Stimulated activated CD4-positive, alpha-beta T cell treated with anti-CD3 and anti-CD28 coated beads, Interleukin-1b, Interleukin-23, amount 100 ng/mL, for 48 hours (primary cell): ENCODE measurements at places on chromosomes 2 and 18.
A peak's percentile ranks its signal among the peaks of the same experiment; 100 is the strongest.

DNA sequence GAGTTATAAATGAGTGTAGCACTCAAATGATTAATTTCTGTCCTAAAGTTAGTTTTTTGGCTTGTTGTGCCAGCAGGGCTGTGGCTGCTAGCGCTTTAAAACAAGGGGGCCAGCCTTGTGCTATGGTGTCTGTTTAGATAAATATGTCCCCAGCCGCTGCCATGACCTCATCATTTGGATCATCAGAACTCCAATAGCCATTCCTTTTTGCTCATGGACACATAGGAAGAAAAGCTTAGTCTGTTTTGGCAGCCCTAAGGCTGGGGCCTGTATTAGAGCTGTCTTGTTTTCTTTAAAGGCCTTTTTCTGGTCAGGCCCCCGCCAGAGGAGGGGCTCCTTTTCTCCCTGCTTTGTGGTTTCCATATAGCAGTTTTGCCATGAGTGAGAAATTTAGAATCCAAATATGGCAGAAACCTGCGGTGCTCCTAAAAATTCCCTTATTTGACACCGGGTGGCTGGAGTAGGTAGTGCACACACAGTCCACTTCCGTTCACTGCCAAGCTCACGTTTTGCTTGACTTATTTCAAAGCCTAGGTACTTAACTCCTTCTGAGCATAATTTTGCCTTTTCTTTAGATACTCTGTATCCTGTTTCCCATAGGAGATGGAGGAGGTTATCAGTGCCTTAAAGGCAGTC, 60.4 kb upstream of the SLC35G4 start:
- DNase-seq, result no peak

DNA sequence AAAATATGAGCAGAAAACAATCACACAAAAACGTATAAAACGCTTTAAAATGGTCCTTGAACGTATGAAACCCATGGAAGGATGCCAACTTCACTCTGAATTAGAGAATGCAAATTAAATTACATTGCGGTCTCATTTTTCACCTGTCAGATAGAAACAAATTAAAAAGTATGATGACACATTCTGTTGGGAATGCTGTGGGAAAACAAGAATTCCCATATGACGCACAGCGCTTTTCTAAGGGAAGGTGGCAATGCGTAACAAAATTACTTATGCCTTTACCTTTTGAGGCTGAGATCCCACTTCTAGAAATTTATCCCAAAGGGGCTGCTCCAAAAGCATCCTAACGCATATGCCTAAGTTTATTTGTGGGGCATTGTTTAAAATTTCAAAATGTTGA, 3.8 kb upstream of the RPS7 start:
- no peak for DNase-seq

DNA sequence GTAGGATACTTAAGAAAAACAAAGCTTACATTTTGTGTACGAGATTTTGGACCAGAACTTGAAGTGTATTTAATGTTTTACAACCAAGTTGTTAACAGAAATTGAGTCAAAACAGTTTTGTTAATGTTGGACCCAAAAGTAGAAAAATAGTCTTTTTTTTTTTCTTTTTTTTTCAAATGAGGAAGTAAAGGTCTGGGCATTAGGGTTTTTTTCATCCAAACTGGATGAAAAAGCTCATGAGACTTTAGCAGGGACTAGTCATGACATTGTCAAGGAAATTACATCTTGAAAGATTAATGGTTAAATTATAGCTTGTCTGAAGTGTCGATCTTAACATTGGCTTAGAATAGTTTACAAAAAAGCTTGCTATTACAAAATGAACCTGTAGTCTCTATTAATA, 32.3 kb downstream of the CCNT2 start:
- no peak for DNase-seq

DNA sequence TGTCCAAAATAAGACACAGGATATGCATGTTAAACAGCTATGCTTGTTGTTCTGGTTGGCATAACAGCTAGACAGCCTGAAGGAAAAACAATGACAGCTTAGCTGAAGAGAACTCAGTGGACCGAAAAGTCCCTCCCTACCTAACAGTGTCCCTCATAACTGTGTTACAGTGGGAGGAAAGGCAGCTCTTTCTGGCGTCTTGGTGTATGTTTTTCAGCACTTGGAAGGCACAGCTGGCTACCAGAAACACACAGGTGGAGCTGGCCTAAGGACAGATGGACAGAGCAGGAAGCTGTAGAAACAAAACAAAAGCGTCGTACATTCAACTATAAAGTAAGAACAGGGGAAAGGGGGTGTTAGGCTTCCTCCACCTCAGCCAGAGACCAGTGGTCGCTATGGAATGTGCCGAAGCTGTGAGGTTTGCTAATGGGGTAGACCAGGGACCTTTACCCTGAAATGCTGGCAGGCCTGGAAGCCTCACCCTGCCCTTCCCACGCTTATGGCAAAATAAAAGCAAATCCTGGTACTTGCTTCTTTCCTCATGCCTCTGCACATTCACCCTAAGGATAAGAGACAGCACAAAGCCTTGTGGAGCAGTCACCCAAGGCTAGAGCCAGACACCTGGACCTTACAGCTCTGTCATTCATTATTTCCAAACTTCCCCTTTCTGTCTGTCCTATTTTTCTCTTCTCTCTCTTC, 103.5 kb upstream of the TRIB2 start:
- no peak for DNase-seq

DNA sequence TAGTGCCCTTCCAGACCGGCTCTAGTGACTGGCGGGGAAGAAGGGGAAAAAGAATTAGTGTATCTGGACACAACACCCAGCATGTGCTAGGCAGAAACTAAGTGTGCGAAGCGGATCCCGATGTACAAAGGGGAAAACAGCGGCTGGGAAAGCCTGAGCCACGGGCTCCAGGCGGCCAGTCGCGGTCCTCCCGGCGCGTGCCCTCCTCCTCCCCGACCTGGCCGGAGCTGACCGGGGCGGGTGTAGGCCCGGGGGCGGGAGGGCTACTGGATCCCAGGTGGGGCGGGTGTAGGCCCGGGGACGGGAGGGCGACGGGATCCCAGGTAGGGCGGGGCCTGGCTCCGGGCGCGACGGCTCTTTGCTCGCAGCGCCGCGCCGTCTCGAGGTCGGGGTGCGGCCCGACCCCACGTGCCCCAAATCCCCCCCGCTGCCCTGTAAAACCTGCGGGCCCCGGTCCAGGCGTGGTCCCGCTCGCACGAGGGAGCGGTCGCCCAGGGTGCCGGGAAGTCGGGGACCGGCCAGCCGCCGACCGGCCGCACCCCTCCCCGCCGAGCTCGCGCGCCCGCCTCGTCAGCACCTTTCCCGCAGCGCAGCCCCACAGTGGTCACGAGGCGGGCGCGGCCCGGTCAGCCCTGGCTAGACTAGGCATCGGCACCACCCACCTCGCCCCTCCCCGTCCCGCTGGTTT, 48.8 kb downstream of the C2orf42 start:
- no peak for DNase-seq

GRCh38 chr2:70141212-70141901, 49.5 kb downstream of the C2orf42 start:
- peak; percentile 77 for DNase-seq

GRCh38 chr2:144479659-144480058, 40.3 kb downstream of the ZEB2 start:
- DNase-seq, result no peak

GRCh38 chr2:96113367-96113677, 3.0 kb downstream of the ADRA2B start:
- DNase-seq, result no peak

GRCh38 chr2:88176352-88176984, 6.3 kb downstream of the THNSL2 start:
- no peak for DNase-seq

DNA sequence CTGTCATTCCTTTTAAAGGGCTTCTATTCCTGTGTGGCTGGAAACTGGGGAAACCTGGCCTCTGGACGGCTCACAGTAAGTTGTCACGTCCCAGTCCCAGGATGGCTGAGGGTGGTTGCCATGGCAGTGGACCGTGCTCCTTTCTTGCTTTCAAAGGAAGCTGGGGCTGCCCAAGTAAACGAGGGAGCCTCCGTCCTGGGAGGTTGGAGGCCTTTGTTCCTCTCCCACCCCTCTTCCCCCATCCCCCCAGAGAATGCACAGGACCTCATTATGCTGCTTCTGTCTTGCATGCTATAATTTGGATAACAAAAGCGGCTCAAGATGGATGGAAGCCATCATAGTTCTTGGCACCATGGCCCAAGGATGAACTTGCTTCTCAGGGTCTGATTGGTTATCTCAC, 325.5 kb upstream of the HS6ST1 start:
- DNase-seq, result no peak

DNA sequence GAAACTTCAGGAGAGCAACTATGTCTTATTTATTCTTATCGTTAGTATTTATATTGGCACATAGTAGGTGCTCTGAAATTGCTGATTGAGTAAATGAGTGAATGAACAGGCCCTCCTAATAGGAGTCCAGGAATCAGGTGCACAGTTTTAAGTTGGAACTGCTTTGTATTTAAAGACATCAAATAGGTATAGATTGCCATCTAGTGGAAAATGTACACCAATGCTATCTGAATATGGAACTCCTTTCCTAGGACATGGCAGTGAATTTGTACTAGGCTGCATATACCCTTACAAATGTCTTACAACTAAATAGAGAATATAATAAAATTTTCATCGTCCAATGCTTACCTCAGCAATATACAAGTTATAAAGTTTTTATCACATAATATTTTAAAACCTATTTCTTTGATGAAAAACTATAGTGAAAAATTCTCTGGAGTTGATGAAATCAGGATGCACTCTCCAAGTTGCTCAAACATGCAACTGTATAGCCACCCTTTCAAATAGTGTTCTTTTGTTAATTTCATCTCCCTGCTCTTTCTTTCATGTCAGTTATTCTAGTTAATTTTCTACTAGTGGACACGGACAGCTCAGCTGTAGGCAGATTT, 318.9 kb upstream of the SYT4 start:
- DNase-seq, result no peak

- no peak for DNase-seq
These were observed 26.2 kb downstream of the LBH start for GRCh38 chr2:30257266-30258214.
